ENCODE measurements at places on chromosomes 1 and 21. TPM values are rescaled to one million over a fixed set of nuclear protein-coding genes. Genes with fewer than 3 reads are reported as not detected.

Gene USH2A
- 0.53 TPM for total RNA-seq

Gene BATF3
- 1.9 TPM for total RNA-seq

Gene KIF2C
- total RNA-seq = 13.3 TPM

Gene F11R
- total RNA-seq = 96.5 TPM

Gene C1QC
- 40.5 TPM for total RNA-seq

Gene ACADM
- total RNA-seq = 66.5 TPM

Gene WLS
- total RNA-seq = 102 TPM

Gene AMY1A
- not detected for total RNA-seq

Gene BMP8A
- 0.70 TPM for total RNA-seq

Gene TACSTD2
- 102 TPM for total RNA-seq
